ENCODE measurements at places on chromosomes 7 and 10.

DNA sequence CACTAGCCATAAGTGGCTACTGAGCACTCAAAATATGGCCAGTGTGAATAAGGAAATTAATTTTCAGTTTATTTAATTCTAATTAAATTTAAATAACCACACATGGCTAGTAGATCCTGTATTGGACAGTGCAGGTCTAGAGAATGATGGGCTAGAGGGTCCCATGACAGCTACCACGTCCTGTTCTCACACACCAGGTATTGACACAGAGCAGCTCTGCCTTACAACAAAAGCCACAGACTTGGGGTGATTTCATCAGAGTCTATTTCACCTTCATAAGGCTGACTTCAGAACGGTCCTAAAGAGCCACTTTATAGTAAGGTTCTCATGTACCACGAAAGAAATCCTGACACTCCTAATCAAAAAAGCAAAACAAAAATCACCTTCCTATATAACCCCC is 111.3 kb downstream of the UBE2H start:
- no peak for DNase-seq

DNA sequence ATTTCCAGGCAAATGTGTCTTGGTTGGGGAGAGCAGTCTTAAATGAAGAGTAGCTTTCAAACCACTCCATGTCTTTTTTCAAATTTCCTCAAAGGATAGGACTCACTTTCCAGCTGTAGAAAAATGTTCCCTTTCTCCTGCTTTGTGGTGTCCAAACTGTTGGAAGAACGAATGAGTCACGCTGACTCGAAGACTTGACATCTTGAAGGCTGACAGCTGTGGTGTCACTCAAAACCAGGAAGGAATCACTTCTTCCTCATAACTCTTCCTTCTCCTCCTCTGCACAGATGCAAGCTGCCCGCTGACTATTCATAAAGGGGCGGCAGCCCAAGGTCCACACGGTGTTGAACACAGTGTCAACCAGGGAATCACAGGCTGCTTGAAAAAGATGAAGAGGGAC is 19.2 kb downstream of the PLA2G12B start:
- no peak for DNase-seq

- no peak for DNase-seq
Observed at GRCh38 chr10:121516093-121516865, 82.0 kb downstream of the FGFR2 start.

GRCh38 chr7:2927592-2927991 is 83.5 kb upstream of the GNA12 start:
- no peak for DNase-seq
